Activated CD4-positive, CD25-positive, alpha-beta regulatory T cell treated with anti-CD3 and anti-CD28 coated beads, Interleukin-2, amount 50 U/mL, for 24 hours (primary cell): ENCODE measurements at places on chromosomes 4 and X.

DNA sequence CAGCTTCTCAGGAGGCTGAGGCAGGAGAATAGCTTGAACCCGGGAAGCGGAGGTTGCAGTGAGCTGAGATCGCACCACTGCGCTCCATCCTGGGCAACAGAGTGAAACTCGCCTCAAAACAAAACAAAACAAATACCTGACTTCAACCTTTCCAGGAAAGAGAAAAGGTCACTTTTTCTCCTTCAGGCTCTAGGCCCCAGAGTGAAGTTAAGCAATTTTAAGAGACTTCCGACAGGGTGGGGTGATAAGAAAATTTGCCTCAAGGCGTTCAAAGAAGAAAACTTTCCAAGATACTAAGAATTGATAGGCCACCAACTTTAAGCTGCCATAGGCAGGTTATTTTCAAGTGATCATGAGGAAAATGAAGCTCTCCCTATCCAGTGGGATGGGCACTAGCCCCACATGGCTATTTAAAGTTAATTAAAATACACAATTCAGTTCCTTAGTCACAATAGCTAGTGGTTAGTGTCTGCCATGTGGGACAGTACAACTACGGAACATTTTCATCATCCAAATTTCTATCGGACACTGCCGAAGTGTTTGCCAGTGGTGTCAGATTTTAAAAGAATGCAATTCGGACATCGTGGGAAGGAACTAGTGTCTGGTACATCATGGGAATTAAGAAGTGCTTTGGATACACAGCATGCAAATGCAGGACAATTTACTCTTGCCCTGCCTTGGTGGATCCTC is 33.0 kb downstream of the SMS start:
- ATAC-seq, result no peak

GRCh38 chr4:159722052-159722451 is 619.2 kb downstream of the RAPGEF2 start:
- ATAC-seq, result no peak

DNA sequence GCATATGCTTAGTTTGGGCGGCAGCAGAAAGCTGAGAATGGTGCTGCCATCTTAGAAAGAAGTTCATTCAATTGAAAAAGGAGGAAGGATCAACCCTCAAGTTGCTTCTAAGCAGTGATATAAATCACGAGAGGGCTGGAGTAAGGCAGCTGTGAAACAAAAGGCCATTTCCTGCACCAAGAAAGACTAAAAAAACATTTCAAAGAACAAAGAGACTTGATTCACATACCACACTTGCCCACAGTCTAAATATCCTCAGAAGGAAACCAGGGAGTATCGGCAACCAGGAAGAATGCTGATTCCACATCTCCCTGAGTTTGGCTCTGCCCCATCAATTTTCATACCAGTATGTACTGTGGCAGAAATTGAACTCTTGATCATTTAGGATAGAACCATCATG is 240.1 kb downstream of the OPHN1 start:
- ATAC-seq, result no peak

DNA sequence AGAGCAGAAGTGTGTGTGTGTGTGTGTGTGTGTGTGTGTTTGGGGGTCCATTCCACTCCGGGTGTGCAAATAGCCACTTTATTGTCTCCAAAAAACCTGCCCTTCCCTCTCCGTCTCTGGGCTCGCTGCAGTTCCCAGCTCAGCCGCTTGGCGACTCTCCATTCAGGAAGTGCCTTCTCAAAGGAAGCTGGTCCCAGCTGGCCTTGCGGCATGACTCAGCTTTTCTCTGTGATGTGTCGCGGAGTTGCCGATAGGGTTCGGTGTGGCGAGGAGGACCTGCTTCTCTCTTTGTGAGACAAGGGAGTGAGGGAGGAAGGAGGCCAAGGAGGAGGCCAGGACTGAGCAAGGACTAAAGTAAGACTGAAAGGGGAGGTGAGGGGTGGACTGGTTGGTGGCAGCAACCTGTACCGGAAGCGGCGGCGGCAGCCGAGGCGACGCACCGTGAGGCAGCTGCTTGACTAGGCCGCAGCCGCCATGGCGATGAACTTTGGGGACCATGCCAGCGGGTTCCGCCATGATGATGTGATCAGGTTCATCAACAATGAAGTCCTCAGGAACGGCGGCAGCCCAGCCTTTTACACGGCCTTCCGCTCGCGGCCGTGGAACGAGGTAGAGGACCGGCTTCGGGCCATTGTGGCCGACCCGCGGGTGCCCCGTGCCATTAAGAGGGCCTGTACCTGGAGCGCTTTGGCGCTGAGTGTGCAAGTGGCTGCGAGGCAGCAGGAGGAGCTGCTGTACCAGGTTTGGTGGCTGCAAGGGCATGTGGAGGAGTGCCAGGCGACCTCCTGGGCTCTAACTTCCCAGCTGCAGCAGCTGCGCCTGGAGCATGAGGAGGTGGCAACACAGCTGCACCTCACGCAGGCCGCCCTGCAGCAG is at the start of gene TEX13C:
Gene TEX13C, plus strand, starts transcription at position 226 of the 876 bp plus-strand sequence. Its CDS starts 249 bp downstream, at position 475.
- ATAC-seq, result no peak

DNA sequence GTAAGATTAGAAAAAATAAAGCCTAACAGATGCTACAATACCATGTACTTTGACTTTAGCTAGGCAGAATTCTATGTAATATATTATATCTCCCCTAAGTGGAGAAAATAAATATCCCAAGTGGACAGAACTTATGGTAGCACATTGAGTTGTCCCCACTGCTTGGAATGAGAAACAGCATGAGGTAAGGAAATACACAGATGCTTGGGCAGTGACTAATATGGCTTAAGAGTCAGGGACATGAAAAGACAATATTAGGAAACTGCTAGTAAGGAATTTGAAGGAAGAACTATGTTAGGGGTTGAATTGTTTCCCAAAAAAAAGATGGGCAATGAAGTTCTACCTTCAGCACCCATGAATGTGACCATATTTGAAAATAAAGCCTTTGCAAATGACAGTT is 2265.1 kb downstream of the PCDH7 start:
- ATAC-seq, result no peak

- no peak for ATAC-seq
Observed at GRCh38 chrX:149003863-149004660, 501.0 kb downstream of the IDS start.

DNA sequence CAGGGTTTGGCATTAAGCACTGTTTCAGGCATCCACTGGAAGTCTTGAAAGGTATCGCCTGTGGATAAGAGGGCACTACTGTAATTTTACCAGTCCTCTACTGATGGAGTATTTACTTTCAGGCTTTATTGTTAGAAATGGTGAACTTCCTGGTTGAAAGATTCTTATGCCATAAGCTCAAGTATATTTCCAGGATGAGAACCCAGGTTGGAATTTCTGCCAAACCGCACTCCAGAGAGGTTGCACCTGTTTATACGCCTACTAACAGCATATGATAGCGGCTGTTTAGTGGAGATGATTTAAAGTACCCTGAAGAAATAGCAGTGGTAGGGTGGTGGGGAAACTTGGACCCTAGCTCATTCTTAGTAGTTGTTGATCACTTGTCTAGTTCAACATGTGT is 9.9 kb downstream of the FNIP2 start:
- no peak for ATAC-seq

GRCh38 chr4:10732914-10733415 is 48.4 kb upstream of the CLNK start:
- no peak for ATAC-seq

- no peak for ATAC-seq
Observed at GRCh38 chr4:151901631-151902030, 140.8 kb upstream of the GATB start.

- ATAC-seq, result no peak
Observed at GRCh38 chr4:57093845-57094831, 16.0 kb downstream of the IGFBP7 start.

GRCh38 chr4:24453951-24454350 is 130.4 kb downstream of the DHX15 start:
- ATAC-seq, result no peak

DNA sequence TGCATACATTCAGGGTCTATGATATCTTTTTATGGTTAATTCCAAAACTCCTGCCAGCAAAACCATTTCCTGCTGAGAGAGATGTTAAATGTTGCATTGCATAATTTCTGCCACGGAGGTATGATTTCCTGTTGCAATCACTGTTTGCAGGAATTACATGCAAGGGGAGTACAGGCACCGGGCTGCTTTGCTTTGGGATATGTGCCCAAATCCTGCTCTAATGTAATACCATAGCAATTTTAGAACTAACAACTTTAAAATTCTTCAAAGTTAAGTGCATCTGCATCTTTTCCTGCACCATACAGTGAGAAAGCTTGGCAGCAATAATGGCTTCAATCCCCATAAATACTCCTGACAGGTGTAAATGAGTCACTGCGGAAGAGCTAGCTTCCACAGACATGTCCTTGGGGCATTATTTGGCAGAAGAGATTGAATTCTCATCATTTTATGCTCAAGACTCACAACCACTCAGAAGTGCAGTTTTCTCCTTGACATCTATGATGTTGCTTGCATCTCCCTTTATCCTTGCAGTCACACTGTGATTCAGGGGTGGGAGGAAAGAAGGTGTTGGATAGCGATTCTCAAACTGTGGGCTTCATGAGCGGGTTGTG is 29.6 kb downstream of the TRIM2 start:
- no peak for ATAC-seq

DNA sequence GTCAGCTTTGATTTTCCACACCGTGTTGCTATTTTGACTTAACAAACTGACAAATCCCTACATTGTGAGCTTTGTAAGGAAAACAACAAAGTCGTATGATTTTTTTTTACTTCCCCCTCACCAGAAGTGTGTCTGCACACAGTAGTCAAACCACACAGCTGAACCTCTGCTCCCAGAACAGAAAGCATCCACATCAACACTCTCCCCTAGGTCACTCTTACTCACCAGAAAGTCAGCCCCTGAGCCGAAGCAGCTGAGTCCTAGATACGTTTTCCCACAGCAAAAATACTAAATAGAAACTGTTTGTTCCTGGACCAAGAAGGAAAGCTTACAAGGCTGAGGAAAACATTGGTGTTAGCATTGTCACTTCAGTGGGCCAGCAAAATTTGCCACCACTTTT is 305.7 kb downstream of the DHX15 start:
- ATAC-seq, result no peak

GRCh38 chr4:121253961-121254360 is 89.8 kb upstream of the TNIP3 start:
- no peak for ATAC-seq

GRCh38 chr4:38873290-38873944 is 5.8 kb downstream of the FAM114A1 start:
- ATAC-seq, result no peak

- ATAC-seq, result no peak
Observed at GRCh38 chr4:87844452-87844851, 11.7 kb downstream of the MEPE start.

DNA sequence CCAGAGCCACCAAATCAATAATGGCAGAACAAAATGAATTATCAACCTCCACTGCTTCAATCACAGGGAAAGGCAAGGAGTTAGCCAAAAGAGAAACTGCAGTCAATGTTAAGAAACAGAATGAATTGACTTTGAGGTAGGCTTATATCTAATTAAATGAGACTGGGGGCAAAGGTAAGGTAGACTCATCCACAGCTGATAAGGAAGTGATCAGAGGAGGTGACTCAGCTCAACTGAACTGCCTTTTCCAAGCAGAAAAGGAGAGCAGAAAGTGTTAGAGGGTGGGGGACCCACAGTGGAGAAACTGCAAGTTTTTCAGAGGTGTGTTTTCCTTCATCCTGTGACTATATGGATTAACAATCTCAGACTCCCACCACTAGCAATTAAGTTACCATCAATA is 345.8 kb upstream of the PPARGC1A start:
- no peak for ATAC-seq

GRCh38 chrX:46860557-46860956 is 23.7 kb downstream of the RP2 start:
- ATAC-seq, result no peak

- no peak for ATAC-seq
Observed at GRCh38 chr4:76197971-76198410, 15.6 kb downstream of the SCARB2 start.

GRCh38 chr4:21688596-21689265 is 259.8 kb downstream of the KCNIP4 start:
- ATAC-seq, result no peak

- ATAC-seq, result no peak
Observed at GRCh38 chrX:50858548-50858947, 44.6 kb upstream of the SHROOM4 start.

DNA sequence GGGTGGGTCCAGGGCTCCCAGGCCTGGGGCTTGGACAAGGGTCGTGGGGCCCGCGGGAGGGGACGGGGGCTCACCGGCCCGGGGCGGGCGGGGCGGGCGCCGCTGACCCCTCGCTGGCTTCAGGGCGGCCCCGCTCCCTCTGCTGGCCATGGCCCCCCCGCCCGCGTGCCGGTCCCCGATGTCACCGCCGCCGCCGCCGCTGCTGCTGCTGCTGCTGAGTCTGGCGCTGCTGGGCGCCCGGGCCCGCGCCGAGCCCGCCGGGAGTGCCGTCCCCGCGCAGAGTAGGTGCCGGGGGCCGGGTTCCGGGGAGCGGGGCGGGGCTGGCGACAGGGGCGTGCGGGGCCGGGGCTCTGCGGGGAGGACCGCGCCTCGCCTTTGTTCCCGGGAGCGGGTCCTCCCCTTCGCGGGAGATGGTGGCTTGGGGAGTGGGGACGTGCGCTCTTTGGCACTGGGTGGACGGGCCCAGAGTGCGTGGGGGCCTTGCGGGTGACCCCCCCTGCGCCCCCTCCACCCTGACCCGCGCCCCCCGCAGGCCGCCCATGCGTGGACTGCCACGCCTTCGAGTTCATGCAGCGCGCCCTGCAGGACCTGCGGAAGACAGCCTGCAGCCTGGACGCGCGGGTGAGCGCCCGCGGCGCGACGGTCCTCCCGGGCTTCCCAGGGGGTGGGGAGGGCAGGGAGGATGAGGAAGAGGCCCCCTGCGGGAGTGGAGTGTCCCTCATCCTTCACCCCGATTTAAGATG is 16.8 kb upstream of the NAT8L start:
- ATAC-seq, result peak; percentile 33

DNA sequence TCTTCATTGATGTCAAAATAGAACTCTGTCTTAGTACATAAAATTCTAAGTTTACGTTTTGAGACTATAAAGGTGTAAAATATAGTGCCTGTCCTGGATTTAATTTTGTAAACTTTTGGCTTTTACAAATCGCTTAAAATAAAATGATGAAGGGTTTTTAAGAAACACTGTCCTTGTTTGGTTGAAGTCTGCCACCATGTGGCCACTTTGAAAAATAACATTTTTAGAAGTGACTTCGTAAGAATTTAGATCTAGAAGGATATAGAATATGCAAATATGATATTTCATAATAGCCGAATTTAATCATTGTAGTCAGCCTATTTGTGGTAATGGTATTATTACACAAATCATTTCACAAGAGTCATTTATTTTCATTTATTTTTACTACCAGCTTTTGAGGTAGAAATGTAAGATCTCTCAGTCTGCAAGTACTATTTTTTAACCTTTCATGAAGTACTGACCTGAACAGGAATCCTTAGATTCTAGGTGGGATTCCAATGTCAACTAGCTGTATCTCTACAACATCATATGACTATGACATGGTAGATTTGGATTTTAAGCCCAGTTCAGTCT is 31.0 kb upstream of the FAT4 start:
- no peak for ATAC-seq

- no peak for ATAC-seq
Observed at GRCh38 chr4:185112104-185112503, 31.0 kb upstream of the SLC25A4 start.

DNA sequence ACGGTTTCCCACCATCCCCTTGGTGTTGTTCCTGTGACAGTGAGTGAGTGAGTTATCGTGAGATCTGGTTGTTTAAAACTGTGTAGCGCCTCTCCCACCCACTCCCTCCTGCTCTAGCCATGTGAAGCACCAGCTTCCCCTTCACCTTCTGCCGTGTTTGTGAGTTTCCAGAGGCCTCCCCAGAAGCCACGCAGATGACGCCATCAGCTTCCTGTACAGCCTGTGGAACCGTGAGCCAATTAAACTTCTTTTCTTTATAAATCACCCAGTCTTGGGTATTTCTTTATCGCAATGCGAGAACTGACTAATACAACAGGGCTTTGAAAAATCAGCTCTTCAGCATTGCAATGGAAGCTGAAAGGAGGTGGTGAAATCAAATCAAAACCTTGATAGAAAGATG is 50.0 kb downstream of the FGFBP1 start:
- ATAC-seq, result no peak
